Activated CD4-positive, alpha-beta T cell treated with anti-CD3 and anti-CD28 coated beads for 1 hour (primary cell): ENCODE measurements at places on chromosomes 4 and X.

- peak; percentile 11 for DNase-seq
Measured at GRCh38 chrX:48648336-48648751, 35.3 kb upstream of the WAS start.

DNA sequence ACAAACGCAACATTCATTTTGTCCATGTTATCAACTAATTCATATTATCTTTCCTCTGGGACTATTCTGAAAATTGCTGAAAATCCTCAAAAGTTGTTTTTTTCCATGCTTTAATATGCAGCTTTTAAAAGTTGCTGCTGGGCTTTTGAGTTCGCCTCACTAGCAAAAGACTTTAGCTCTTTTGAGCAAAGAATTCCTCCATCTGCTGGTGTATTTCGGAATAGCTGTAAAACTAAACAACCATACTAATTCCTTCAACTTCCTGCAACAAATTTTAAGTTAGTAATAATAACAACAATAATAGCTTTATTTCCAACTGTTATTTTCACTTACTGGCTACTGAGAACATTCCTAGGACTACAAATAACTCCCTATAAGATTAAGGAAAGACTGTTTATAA, 124.5 kb upstream of the PLAC1 start:
- DNase-seq = no peak

DNA sequence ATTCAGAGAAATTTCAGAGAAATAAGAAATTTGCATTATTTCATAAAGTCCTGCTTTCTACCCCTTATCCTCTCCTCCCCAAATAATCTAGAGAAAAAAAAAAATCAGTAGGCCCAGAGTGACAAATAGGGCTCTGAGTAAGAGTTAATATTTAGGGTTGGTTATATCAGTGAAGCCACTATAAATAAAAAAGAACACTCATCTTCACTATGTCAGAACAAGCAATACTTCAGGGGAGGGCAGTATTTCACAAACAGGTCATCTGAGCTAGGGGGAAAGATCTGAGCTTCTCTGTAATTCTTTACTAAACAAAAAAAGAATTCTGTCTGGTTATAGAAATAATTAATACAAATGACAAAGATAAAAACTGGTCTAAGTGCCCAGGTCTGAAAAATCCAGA, 39.4 kb downstream of the PDE5A start:
- DNase-seq = no peak

DNA sequence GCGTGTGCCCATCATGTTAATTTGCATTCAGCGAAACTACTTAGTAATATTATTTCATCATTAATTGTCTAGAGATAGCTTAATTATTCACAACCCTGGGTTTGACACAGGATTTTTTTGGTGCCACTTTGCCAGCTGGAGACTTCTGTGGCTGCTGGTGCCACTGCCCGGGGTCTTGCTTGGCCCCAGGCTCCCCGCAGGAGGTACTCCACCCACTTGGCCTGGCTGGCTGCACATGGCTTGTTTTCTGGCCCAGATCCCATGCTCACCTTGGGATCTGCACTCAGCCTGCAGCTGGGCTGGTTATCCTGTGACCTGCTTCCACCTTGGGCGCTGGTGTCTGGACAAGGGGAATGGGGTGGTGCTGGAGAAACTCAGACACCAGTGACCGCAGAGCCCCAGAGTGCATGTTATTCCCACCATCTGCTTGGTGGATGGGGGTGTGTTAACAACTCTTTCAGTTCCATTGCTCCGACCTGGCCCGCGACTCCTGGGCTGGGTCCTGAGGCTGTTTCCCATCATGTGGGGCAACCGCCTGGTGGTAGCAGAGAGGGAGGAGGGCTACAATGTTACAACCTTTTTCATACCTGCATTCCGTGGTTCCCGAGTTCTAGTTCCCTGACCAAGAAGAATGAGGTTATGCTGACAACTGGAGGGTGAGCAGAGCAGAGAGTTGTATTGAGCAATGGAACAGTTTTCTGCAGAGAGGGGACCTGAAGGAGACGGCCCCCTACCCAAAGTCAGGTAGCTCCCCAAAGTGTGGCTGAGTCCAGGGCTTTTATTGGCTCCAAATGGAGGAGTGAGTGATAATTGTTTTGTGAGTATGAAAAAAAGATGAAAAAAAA, 1950.0 kb upstream of the IGFBP7 start:
- no peak for DNase-seq

DNA sequence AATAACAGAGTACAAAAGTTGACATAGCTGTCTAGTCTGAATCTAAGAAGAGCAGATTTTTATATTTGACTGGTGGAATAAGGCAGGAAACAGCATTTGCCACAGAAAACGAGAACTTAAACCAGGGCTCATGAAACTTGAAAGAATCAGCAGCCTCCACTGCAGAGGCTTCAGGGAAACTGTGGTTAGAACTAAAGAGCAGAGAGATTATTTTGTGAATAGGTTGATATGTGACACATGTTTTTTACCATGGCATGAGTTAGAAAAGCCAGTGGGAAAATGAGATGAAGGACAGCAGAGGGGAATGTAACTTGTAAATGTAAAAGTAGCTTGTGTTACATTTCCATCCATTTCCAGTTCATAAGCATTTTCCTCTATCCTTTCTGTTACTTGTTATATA, 63.7 kb upstream of the CAMK2D start:
- DNase-seq = no peak

GRCh38 chr4:95415346-95415771, 133.4 kb downstream of the UNC5C start:
- no peak for DNase-seq

DNA sequence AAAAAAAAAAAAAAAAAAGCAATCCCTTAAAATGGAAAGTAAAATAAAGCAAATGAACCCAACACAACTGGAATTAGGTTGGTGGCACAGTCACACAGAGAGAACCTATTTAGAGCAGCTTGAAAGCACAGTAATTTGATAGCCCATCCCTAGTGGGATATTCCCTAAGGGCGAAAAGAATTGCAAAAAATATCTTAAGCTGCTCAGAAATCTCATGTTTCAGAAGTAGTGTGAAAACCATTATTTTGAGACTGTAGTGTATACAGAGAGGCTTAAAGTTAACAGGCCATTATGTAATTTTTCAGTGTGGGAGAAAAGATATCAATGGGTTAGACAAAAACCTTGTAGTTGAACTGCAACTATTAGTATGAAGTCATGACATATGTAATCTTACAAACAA, 40.0 kb upstream of the DHX15 start:
- DNase-seq = no peak

GRCh38 chrX:131830400-131831184, 192.5 kb upstream of the STK26 start:
- DNase-seq = no peak

DNA sequence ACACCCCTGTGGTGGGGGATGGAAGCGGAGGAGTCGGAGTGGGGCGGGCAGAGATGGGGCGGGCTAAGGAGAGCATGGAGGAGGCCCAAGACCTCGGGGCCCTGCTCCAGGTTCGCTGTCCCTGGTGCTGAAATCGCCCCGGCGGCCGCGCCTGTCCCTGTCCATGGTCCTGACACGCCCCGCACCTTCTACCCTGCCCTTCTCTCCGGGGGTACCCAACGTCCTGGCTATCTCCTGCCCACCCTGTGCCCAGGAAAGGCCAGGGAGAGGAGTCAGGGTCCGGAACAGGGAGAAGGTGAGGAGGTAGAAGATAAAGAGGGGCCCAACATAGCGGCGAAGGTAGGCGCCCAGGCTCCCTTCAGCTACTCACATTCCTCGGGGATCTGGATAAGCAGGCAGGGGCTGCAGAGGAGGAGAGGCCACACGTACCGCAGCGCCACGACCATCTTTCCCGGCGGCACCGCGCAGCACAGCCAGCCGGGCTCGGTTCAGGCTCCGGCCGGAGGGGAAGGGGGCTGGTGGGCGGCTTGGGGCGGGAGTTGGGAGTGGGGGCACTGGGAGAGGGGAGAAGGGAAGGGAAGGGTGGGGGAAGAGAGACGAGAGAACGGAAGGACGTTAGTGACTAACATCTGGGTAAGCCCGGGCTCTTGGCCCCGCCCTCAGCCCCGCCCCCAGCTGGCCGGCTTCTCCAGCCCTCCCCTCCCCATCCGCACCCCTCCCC, 10.4 kb downstream of the L1CAM start:
- DNase-seq = peak; percentile 49

DNA sequence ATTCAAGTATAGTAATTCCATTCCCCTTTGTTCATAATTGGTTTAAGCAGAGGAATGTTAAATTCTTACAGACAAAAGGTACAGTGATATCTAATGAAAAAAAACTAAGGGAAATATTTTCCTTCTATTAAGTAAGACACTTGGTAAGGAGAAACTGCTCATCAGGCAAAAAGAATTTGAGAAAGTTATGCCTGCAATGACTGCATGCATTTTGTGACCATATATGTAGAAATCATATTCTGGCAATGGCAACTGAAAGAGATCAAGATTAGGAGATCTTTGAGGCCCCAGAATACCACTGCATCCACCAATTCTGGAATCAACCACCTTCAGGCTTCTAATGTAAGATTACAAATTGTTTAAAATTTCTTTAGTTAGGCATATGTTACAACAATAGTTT, 364.8 kb downstream of the PCDH10 start:
- no peak for DNase-seq

GRCh38 chrX:35104626-35105025, 162.0 kb downstream of the FAM47B start:
- DNase-seq = no peak

DNA sequence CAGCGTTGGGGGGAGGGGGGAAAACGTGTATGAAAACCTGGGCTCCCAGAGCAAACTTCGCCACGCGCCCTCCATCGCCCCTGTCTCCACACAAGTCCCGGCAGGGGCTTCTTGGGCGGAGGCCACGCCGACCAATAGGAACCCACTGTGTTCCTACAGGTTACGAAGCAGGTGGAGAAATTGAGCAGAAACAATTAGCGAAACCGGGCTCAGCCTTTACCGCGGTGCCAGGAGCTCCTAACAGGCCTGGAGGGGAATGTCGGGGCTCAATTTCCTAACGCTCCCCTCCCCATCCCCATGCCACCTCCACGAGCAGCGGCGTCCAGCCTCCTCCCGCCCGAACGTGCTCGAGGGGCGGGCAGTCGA, 589 bp upstream of the KIT start:
- DNase-seq = no peak

DNA sequence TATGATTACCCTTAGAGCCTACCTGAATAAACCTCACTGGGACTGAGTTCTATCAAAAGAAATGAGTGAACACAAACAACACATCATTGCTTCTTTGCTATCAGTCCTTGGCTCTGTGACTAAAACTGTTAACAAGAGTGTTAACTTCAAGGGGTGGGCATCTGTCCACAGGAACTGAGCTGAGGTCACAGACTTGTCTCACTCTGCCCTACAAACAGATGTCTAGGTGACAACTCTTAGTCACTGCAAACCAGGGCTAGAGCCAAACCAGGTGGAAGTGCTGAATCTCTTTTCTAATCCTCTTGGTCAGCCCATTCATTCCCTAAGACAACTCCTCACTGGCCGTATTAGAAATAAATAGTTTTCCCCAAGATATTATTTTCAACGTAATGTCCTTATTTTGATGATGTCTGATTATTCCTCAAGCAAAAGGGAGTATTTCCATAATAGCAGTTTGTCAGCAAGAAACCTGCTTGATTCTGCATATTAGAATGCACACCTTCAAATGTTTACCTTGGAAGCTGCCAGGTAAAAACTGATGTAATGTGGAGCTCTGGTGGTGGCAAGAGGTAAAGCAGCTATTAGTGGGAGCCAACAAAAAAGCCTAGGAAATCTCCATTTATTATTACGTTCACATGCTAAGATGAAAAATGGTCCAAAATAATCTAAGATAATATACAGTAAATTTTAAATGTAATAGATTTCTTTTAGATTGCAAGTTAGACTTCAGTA, 4.0 kb downstream of the COL25A1 start:
- DNase-seq = no peak

GRCh38 chrX:826448-826847, 195.9 kb downstream of the SHOX start:
- no peak for DNase-seq

- no peak for DNase-seq
Measured at GRCh38 chr4:174358829-174359228, 75.1 kb downstream of the CEP44 start.

DNA sequence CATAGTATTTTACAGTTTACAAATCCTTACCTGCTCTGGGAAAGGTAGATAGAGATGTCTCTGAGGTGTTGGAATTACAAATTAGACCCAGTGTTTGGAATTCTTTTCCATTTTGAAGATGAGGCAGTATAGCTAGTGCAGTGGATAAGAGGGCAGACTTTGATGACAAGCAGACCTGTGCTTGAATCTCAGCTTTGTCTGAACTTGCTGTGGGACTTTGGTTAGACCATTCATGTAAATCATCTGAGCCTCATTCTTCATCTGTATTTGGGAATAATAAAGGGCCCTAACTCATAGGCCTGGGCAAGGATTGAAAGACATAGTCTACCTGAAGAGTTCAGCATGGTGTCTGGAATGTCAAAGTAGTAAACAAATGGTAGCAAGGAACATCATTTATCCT, 77.2 kb upstream of the BOD1L1 start:
- DNase-seq = no peak

GRCh38 chr4:161208564-161208963, 955.2 kb downstream of the FSTL5 start:
- no peak for DNase-seq

GRCh38 chr4:79227860-79228259, 98.0 kb downstream of the NAA11 start:
- DNase-seq = no peak

DNA sequence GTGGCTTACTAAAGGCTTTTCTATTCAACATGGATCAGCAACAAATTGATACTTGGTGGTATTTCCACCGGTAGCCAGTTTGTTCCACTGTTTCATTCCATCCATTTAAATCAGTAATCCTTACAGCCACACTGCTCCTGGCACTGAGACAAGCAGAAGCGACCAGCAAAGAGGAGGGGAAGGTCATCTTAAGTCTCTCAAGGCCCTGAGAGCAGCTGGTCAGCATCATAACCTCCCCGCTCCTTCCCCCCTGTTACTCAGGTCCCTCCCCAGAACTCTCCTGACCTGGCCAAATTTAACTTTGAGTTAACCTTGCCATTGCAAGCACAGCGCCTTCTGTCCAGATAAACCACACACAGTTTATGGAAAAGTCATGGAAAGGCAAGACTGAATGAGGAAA, 331.3 kb upstream of the KLF3 start:
- no peak for DNase-seq

DNA sequence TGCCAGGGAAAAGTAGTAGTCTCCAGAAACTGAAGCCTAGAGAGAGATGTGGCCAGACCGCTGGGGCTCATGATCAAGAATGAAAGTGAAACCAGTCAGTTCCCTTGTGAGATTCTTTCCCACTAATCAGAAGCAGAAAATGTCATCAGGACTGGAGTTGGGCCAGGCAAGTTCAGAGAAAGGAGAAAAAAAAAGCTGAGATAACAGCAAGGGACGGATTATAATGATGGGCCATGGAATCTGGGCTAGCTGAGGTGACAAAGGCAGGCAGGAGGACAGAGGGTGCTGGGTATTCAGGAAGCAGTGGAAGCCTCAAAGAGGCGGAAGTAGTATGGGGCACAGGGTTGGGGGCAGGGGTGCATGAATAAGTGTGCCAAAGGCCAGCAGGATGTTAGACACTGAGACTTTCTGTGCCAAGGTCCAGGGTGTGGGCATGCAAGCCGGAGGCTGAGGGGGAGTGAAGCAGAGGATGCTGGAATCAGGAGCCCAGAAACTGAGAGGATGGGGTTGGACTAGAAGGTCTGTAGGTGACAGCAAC, 2.5 kb downstream of the CXorf38 start:
- peak; percentile 17 for DNase-seq
